ENCODE measurements at places on chromosomes 16 and 17.
A peak's percentile ranks its signal among the peaks of the same experiment; 100 is the strongest.

DNA sequence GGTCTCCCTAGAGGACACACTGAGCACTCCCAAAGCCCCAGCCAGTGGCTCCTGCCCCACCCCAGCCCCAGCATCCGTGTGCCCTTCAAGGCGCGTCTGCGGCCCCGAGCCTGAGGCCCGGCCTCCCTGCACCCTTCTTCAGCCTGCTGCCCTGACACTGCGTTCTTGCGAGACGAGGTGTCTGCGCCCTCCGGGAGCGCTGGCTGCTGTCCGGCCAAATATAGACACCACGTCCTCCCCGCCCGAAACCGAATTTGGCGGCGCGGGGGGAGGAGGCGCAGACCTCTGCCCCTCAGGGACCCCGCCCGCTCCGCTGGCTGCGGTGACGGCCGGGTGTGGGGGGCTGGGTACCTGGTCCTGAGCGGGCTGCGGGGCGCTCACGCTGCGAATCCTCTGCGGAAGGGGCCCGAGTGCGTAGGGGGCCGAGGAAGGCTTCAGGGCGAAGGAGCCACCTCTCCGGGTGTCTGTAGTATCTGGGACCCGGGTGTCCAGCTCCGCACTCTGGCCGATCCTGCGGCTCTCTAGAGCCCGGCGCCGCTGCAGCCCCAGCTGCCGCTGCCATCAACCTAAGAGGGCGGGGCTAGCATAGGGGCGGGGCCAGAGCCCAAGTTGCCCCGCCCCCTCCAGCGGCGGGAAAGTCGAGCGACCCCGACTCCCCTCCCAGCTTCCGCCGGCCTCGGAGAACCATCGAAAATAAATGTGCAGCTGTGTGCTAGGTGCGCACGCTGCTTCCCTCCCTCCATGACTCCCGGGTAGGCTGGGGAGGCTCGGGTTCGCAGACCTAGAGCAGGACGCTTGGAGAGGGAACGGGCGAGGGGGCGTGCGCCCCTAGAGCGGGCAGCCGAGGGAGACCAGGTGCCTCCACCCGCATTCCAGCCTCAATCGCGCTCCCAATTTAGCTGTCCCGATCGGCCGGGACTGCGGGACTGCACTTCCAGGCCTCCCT lies at the start of gene CORO6:
Gene CORO6, minus strand, starts transcription at position 576 of the 946 bp plus-strand sequence. CDS start 1,491 bp downstream, outside the sequence.
- no peak for DNase-seq

DNA sequence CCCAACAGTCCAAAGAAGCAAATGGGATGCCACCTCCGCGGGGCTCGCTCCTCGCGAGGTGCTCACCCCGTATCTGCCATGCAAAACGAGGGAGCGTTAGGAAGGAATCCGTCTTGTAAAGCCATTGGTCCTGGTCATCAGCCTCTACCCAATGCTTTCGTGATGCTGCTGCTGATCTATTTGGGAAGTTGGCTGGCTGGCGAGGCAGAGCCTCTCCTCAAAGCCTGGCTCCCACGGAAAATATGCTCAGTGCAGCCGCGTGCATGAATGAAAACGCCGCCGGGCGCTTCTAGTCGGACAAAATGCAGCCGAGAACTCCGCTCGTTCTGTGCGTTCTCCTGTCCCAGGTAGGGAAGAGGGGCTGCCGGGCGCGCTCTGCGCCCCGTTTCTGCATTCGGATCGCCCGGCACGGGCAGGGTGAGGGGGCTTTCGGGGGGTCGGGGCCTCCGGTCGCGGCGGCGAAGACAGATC lies at the start of gene CDH13:
Gene CDH13, plus strand, starts transcription at position 179 of the 471 bp plus-strand sequence.
- no peak for DNase-seq

- no peak for DNase-seq
Observed at GRCh38 chr17:3928406-3928805, 12.1 kb upstream of the P2RX1 start.

DNA sequence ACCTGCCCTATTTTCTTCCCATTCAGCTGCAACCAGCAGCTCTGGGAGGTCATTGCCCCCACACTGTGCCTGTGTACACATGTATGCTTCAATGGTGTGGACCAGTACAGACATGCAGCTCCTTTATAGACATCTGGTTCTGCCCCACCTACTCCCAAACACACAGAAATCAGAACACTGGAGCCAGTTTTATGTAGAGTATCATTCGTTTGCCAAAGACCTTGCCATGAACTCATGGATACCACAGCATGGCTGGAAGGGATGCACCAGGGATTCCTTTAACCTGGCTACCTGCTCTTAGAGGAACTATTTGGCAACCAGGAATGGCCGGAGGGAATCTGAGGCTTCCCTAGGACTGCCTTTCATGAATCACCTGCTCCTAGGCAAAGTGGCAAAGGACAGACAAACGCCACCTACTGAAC lies 60.4 kb downstream of the ZFHX3 start:
- no peak for DNase-seq

- DNase-seq = no peak
Observed at GRCh38 chr17:61955619-61956018, 27.8 kb upstream of the INTS2 start.

DNA sequence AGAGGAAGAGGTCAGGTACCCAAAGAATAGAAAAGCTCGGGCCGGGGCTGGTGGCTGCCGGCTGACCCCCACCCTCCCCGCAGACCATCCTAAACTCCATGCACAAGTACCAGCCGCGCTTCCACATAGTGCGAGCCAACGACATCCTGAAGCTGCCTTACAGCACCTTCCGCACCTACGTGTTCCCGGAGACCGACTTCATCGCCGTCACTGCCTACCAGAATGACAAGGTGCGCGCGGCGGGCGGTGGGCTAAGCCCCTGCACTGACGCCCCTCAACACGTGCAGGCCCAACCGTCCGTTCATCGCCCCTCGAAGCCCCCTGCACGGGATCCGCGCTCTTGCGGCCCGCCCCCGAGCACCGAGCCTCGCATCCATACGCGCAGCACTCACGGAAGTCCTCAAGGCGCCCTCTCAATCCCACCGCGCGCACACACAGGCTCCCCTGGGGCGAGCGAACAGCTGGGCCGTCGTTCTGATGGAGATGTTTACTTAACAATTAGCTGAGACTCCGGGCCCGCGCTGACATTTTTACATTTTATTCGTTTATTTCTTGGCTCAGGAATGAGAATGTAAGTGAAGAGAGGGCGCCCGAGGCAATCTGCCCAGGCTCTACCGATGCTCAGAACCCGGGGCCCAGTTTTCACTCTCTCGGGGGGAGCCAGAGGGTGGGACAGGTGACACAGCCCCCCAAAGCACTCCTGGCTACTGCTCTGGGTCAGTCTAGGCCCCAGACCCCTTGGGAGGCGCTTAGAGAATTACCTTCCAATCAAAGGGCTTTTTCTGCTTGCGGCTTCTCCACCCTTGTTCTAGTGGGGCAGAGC lies 3.5 kb downstream of the TBX2 start:
- no peak for DNase-seq

- DNase-seq = no peak
Observed at GRCh38 chr16:85259832-85260167, 147.5 kb upstream of the CIBAR2 start.

- no peak for DNase-seq
Observed at GRCh38 chr16:74030000-74030706, 266.5 kb upstream of the PSMD7 start.

DNA sequence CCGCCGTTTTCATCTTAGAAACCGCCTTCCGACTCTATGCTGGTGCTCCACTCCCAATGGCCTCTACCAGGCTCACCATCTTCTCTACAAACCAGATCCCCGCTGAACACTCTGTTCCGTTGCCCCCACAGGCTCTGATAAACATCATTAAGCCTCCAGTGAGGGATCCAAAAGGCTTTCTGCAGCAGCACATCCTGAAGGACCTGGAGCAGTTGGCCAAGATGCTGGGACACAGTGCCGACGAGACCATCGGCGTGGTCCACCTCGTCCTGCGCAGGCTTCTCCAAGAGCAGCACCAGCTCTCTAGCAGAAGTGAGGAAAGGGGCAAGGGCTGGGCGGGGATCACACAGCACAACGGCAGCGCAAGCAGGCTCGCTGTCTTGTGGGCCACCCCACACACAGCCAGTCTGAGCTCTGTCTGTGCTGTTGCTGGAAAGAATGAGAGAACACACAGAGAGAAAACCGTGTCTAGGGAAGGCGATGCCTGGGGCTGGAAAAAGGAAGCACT lies 33.5 kb upstream of the ENDOV start:
- DNase-seq = no peak

DNA sequence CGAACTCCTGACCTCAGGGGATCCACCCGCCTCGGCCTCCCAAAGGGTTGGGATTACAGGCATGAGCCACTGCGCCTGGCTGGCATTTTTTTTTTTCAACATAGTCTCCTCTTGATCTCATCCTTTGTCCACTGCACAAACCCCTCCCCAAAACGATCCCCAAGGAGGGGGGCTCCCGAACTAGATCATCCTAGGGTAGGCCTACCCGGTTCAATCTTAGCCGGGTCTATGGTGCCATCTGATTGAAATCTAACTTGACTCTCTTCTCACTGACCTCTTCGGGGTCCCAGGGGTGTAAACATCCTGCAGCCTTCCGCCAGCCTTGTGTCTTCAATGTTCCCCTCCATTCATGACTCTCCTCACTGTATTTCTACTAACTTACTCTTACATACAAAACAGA lies 140.5 kb upstream of the CRHR1 start:
- DNase-seq = no peak

DNA sequence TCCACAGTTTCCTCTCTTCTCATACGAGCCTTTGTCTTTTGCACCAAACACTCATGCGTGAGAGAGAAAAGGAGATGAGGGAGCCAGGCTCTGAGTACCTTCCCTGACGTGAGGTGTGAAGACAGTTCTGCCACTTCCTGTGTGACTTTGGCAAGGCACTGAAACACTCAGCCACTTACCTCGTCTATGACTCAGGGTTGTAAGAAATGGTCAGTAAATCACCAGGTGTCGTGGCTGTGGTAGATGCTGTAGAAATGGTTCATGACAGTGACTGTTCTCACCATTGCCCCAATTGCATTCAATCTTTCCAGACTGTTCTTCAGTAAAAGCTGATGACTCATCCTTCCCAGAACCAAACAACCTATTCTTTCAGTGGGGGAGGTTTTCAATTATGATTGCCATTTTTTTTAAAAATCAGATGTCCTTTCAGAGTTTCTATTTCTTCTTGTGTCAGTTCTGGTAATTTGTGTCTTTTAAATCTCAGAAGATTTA lies 49.2 kb upstream of the CBFA2T3 start:
- no peak for DNase-seq

DNA sequence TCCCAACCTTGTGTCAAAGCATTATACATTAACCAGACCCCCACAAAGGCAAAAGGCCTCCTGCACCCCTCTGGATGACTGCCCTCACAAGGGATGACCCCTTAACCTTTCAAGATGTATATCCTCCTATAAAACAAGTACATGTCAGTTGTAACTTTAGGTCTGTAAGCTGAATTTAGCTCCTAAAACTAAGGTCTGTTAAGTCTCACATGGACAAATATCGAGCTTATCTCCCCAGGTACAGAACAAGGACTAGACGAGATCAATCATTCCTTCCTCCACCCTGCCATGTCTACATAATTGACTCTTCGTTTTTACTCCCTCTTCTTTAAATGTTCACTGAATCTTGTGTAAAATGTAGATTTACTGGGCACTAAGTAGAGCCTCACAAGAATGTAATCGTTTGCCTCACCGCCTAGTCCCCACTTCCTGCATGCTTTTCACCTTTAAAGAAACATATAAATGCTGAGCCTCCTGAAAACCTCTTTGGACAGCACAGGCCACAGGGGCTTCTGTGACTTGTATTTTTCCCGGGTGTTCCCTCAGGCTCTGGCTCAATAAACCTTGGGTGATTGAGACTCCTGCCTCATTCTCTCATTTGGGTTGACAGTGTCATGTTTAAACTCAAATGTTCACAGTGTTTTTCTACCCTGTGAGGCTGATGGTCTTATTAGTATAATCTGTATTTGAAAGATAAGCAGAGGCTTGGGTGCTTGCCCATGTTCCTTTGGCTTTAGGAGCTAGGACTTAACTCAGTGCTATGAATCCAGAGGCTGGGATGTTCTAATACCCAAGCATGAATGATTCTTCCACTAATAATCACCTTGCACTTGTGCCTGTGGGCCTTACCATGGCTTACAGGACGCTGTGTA lies 37.6 kb downstream of the MMD start:
- DNase-seq = no peak

- no peak for DNase-seq
Observed at GRCh38 chr17:29483503-29483902, 83.3 kb downstream of the ABHD15 start.

DNA sequence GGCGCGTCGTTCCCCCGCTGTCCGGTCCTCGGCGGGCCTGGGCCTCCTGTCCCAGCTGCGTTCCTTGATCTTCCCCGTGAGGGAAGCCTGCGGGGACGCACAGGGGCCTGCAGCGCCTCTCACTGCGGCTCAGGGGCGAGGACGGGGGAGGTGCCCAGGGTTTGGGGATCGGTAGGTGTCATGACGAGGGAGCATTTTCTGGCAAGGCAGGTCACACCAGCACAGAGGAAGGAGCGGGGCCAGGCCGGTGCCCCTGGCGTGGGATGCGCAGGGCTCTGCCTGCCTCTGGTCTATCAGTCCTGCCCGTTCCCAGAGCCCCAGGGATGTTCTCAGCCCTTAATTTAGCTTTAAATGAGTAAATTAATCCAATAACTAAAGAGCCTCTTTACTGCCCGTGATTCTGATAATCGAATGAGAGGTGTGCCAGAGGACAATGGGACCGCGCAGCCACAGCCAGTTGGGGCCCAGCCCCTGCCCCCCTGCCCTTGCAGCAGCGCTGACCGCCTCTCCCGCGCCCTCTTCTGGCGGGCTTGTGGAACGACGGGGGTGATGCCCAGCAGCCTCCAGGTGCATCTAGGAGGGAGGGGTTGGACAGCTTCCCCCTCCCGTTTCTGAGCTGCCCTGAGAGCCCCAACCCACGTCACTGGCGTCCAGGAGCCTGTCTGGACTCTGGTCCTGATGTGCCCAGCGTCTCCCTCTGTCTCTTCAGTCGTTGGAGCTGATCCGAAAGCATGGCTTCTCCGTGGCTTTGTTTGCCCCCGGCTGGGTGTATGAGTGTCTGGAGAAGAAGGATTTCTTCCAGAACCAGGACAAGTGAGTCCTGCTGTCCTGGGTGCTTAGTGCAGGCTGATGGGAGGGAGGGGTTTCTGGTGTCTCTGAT lies 7.9 kb downstream of the ENGASE start:
- DNase-seq = peak; percentile 21

GRCh38 chr17:81509207-81509971 lies 3.2 kb downstream of the ACTG1 start:
- DNase-seq = no peak

GRCh38 chr17:68057531-68057952 lies 22.0 kb downstream of the KPNA2 start:
- DNase-seq = no peak

Data from stimulated activated CD8-positive, alpha-beta memory T cell treated with anti-CD3 and anti-CD28 coated beads, Interleukin-4, amount 100 ng/mL, for 1 hour (primary cell).